ENCODE measurements at places on chromosomes 6 and 20. TPM values are rescaled to one million over a fixed set of nuclear protein-coding genes. Genes with fewer than 3 reads are reported as not detected.

DNA sequence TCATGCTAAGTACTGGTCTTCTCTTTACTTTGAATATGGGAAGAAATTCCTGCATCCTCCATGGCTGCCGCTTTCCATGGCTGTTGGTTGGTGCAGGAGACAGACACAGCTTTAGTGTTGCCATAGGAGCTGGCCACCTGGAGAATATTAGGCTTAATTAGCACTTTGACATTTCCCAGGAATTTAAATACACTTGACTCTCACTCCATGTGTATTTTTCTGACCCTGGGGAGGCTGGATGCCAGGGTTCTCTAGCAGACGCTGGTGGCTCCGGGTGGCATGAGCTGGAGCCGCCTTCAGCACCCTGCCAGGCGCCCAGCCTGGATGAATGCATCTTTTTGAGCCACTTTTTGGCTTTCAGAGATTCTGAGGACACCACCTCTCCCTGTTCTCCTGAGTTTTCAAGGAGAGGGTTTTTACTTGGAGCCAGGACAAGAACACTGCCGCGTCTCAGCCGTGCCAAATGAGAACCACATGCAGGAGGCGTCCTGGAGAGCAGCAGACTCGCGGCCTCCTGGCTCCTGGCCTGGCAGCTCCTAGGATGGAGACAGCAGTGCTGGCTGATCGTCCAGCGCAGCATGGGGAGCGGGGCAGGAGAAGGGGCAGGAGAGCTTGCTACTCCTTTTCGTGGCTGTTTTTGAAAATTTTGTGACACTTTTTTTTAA, 258.8 kb downstream of the SMOC2 start:
- no peak for DNase-seq

DNA sequence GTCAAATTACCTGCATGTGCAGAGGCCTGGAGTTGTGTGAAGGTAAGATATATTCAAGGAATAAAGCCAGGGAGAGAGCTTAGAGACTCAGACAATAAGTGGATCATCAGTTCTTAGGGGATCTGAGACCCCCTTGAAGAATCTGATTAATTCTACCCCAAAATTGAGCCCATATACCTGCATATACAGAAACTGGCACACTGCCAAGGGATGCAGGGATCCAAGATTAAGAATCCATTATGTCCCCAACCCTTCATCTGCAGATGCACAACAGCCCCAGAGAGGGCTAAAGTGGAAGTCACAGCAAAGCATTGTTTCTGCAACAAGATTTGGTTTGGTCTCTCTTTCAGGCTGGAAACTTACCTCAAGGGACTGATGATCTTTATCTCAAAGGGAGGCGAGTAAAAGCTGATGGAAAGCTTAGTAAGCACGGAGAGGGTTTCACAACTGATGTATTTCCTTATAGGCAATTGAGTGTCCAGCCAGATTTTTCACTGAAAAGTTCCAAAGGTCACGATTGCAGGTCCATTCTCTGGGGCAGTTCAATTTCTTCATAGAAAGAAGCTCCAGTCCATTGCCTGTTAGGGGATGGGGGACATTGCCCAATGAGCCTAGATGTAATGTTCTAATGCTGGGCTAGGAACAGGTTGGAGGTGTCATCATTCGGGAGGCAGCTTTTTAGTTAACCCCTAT, 20.9 kb upstream of the STK35 start:
- no peak for DNase-seq

GRCh38 chr20:23277316-23277715, 73.3 kb upstream of the NXT1 start:
- no peak for DNase-seq

DNA sequence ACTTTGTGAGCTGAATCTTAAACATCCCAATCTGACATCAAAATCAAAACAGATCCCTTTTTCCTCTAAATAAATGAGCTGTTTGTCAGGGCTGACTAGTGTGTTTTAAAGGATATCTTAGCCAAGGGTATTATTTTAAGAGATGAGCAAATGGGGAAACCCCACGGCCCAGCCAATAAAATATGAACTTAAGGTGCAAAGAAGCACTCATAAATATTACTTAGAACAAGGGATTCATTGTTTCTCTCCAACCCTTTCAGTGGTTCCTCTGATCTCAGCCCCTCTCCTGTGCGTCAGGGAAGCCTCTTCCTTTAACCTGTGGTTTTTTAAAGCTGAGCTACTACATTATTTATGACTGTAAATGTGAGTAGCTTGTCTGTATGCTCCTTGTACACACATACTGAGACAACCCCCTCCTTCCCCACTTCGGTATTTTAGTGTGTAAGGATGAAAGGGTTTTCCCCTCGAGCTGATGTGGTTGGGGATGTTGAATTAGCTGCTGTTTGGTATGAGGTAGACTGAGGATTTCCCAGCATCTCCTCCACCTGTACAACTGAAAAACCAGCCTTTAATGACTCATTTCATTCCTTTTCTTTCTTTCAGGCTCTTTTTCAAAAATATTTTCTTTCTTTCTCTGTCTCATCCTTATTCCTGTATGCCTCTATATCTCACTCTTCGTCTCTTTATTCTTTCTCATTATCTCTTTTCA, 6.5 kb downstream of the BMP5 start:
- DNase-seq = no peak

The OCSTAMP gene
- not detected for total RNA-seq

The DDO gene
- not detected for total RNA-seq

The TDRD6 gene
- total RNA-seq = 0.64 TPM

Measured in glutamatergic neuron (in vitro differentiated cells).